ENCODE measurements at places on chromosomes 7 and 10. TPM values are rescaled to one million over a fixed set of nuclear protein-coding genes. Genes with fewer than 3 reads are reported as not detected.

Gene BPGM
- total RNA-seq: 26.9 TPM

Gene AKR1D1
- total RNA-seq: not detected

Gene DOCK4
- 29.5 TPM for total RNA-seq

Gene TEX47
- not detected for total RNA-seq

Gene SPDYE16
- total RNA-seq: 0.33 TPM
